Testis (tissue), 5 donors: ENCODE measurements at places on chromosomes 5 and 9. TPM values are rescaled to one million over a fixed set of nuclear protein-coding genes. Genes with fewer than 3 reads are reported as not detected.

FOXD4L3 gene
- 0.18 TPM for polyA plus RNA-seq

IL3 gene
- not detected for polyA plus RNA-seq

SLC1A3 gene
- 3.6 TPM for polyA plus RNA-seq

PCDHGA8 gene
- polyA plus RNA-seq: 0.15 TPM

ZNF883 gene
- 2.8 TPM for polyA plus RNA-seq

RALGDS gene
- polyA plus RNA-seq: 23.0 TPM
